Right lung (tissue), 10 donors: ENCODE measurements at places on chromosomes 6 and 20. TPM values are rescaled to one million over a fixed set of nuclear protein-coding genes. Genes with fewer than 3 reads are reported as not detected.

Gene KPNA5
- polyA plus RNA-seq: 16.2 TPM

Gene CRISP3
- polyA plus RNA-seq: 1.2 TPM

Gene UBD
- 1.6 TPM for polyA plus RNA-seq

Gene CRYBG1
- polyA plus RNA-seq: 7.8 TPM

Gene GMPR
- 6.2 TPM for polyA plus RNA-seq

Gene FOXP4
- polyA plus RNA-seq: 73.9 TPM

Gene ELOVL2
- polyA plus RNA-seq: 6.9 TPM

Gene FHL5
- 2.2 TPM for polyA plus RNA-seq

Gene RNF39
- polyA plus RNA-seq: 1.4 TPM

Gene LRRC73
- polyA plus RNA-seq: 1.0 TPM
